ENCODE measurements at places on chromosomes 16 and 17.

- no peak for DNase-seq
Measured at GRCh38 chr17:4986403-4986802, 1.1 kb downstream of the CAMTA2 start.

DNA sequence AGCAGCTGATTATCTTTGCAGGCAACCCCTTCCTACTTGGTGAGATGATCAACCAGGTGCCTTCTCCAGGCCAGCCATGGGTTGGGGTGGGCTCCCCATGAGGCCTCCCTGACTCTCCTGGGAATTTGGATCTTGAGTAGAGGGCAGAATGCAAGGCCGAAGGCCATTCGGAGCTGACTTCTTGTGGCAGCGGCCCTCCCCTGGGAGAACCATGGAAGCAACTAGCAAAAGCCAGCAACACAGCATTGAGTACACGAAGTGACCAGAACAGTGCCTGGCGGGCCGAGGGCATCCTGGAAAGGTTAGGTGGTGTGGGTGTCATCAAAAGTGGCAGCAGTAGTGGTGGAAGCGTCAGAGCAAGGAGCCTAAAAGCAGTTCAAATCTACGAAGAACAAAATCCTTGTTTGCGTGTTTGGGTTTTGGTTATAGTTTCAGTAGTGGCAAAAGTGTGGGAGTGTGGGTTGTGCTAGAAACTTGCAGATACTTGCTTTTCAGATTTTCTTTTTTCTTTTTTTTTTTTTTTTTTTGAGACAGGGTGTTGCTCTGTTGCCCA, 2.0 kb upstream of the ALDH3A1 start:
- no peak for DNase-seq

DNA sequence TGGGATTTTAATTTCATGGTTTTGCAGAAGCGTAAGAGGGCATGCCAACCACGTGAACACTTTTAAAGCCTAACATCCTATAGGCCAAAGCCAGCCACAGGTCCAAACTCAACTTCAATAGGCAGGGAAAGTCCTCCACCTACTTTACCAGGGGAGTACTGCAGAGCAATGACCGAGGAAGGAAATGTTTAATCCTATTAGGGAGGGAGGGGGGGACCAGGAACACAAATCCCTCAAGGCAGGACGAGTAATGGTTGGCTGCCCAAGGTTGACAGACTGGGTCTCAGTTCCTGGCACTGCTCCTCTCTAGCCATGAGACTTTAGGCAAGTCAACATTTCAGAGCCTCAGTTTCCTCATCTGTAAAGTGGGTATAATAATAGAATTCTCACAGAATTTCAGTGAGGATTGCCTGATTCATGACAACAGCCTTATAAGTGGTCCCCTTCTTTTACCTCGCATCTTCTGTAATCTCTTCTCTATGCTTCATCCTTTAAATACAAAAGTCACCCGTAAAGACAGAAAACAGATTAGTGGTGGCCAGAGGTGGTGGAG, 315.8 kb downstream of the HAPSTR1 start:
- DNase-seq: no peak

DNA sequence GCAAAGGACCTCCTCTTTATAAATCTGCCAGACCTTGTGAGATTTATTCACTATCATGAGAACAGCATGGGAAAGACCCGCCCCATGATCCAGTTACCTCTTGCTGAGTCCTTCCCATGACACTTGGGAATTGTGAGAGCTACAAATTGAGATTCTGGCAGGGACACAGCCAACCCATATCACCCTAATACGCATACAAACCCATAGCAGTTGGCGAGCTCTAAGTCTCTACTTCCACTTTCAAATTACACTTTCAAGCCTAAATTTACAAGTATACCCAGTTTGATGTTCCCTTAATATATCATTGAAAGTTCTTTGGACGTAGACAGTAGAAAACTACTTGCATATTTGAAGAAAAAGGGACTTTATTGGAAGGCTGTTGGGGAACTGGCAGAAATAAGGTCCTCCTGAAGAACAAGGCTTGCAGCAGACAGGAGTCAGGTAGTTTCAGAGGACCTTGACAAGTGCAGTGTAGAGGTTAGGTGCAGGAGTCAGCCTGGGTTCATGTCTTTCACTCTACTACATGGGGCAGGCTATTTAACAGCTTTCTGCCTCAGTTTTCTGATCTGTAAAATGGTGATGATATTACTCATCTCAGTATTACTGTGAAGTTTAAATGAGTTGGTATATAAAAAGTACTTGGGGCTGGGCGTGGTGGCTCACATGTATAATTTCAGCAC, 107.9 kb upstream of the EEF2KMT start:
- DNase-seq: no peak

DNA sequence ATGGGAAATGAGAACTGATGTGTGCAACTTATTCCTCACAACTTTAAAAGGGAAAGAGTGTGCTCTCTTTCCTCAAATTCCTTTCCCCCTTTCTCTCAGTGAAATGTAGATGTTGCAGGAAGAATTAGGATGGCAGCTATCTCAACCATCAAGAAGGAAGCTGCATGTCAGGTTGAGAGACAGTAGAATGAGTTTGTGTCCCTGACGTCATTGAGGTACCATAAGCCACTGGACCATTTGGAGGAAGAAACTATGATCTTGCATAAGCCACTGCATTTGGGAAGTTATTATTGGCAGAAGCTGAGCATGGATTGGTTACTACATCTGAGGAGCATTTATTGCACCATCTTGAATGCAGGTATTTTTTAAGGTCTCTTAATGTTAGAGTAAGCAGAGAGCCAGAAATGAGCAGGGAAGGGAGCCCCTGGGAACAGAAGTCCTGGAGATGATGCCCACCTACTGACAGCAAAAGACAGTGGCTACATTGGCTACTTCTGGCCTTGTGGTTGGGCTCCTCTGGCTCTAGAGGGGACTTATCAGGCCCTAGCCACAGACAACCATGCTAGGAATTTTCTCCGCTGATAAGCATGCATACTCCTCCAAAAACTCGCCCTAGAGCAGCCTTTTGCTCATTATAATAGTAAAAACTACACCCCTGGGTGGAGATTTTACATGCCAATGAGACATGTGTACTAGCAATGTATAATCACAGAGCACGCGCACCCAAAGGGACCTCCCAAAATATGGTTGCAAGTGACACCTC, 249.0 kb upstream of the SALL1 start:
- no peak for DNase-seq

GRCh38 chr17:43003542-43004172, 2.9 kb upstream of the IFI35 start:
- DNase-seq: no peak

- DNase-seq: peak; percentile 17
Measured at GRCh38 chr17:61139219-61139618, 260.4 kb upstream of the TBX2 start.

DNA sequence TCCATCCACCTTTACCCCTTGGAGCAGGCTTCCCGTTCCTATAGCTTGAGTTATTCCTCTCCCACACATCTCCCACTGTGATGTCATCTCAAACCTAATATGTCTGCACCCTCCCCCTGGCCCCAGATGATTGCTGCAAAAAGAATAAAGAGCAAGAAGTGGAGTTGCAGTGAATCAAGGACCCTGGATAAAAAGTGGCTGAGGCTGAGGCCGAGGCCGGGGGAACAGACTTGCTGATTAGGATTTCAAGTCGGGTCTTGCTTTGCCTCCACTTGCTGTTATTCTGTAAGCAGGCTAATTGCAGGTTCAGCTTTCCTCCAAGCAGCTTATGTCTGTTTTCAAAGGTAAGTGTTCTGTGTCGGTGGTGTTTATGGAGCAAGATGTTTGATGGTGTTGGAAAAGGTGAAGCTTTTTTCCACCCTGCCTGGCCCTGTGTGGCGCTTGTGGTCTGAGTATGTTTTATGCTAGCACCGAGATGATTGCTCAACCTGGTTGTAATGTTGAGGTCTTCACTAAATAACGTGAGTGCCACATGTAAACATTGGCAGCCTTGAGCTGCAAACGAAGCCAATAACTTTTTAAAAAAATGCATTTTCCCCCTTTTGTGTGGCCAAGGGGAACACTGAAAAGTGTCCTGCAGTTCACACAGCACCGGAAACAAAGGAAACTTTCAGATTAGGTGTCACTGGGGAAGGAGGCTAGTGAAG, 15.4 kb downstream of the HS3ST3B1 start:
- DNase-seq: no peak

- no peak for DNase-seq
Measured at GRCh38 chr17:57471868-57472368, 215.6 kb downstream of the MSI2 start.

GRCh38 chr16:67391424-67392300, 1.6 kb downstream of the TPPP3 start:
- DNase-seq: no peak

- no peak for DNase-seq
Measured at GRCh38 chr17:54028986-54029580, 206.4 kb downstream of the KIF2B start.

GRCh38 chr17:63478814-63479494, 2.1 kb downstream of the ACE start:
- DNase-seq: peak; percentile 65

DNA sequence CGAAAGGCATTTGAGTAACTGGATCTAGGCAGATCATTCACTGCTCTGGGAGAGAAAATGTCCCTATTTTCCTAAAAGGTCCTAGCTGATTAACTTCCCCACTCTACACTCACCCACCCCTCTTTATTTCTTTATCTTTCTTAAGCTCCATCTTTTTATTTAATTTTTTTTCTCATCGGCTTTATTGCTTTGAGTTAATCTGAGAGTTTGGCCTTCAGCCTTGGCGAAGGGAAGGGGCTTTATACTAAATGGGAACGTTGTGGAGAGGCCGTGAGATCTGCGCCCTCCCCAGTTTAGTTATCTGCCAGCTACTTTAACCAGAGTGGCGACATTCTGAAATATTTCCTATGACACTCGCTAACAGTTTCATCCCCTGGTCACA, 882 bp upstream of the TOX3 start:
- no peak for DNase-seq
